Activated T-cell treated with anti-CD3 and anti-CD28 coated beads for 1 hour (primary cell): ENCODE measurements at places on chromosomes 11 and 22.

DNA sequence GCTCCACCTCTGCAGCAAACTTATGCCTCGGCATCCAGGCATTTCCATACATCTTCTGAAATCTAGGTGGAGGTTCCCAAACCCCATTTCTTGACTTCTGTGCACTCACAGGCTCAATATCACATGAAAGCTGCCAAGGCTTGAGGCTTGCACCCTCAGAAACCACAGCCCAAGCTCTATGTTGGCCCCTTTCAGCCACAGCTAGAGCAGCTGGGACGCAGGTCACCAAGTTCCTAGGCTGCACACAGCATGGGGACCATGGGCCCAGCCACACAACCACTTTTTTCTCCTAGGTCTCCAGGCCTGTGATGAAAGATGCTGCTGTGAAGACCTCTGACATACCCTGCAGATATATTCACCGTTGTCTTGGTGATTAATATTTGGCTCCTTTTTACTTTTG lies 24.7 kb upstream of the MTMR2 start:
- DNase-seq, result no peak

- DNase-seq, result no peak
These were observed 15.8 kb downstream of the IGLL5 start for GRCh38 chr22:22903355-22903777.

- DNase-seq, result no peak
These were observed 6.6 kb downstream of the OR51F1 start for GRCh38 chr11:4763096-4763495.

DNA sequence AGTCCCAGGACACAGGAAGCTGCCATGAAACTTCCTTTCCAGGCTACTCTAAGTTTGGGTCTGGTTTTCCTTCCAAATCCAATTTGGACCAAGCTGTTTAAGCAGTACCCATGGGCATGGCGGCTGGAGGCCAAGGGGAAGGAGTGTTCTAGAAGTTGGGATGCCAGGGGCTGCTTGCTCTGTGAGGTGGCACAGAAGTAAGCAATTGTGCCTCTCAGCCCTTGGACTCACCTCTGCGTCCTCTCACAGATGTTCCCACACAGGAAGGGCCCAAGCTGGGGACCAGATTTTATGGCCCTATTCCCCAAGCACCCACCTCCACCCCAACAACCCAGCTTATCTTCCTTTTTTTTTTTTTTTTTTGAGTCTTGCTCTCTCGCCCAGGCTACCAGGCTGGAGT lies 3.5 kb upstream of the DGAT2 start:
- no peak for DNase-seq

- DNase-seq, result peak; percentile 47
These were observed 2.6 kb upstream of the HPX start for GRCh38 chr11:6443269-6444003.

DNA sequence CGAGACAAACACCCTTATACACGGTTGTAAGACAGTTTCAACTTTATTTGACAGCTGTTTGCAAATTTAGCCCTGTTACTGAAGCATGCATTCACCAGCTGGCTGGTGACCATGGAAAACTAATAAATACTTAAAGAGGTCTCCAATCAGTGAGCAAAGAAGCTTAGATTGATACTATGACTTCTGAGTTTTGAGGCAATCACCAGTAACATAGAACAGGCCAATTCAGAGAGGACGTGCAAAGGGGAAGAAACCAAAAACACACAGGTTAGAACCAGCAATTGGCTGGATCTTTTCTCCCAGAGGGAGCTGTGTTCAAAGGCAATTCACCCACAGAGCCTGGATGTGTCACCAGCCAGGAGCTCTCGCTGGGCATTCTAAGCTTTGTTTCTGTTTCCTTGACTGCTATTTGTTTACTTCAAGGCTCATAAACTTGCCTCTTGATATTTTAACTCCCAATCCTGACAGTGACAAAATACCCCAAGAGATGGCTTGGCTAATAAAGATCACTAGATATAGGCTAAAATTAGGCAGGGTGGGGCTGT lies 113.6 kb upstream of the MTMR2 start:
- DNase-seq, result no peak

- DNase-seq, result no peak
These were observed 304.5 kb upstream of the SYN3 start for GRCh38 chr22:33362702-33363101.

- DNase-seq, result no peak
These were observed 80.0 kb downstream of the ZNRF3 start for GRCh38 chr22:28963362-28963761.

DNA sequence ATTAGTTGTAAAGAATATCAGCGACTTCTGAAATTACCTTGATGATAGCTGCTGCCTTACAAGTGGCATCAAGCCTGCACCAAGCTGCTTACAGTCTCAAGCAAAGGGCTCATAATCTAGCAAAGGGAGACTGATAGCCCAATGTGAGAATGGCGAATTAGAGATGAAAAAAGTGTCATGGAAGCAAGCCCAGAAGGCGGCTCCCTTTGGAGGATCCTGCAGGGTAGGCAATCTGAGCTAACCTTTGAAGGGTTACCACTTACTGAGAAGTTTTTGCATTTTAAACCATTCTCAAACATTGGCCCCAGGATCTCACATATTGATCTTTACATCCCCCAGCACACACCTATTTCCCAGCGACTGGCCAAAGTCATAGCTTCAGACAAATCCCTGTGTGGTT lies 18.5 kb downstream of the GAB2 start:
- DNase-seq, result no peak

GRCh38 chr11:73095613-73096012 lies 46.5 kb downstream of the FCHSD2 start:
- DNase-seq, result no peak
